ENCODE measurements at places on chromosomes 16 and 17.

DNA sequence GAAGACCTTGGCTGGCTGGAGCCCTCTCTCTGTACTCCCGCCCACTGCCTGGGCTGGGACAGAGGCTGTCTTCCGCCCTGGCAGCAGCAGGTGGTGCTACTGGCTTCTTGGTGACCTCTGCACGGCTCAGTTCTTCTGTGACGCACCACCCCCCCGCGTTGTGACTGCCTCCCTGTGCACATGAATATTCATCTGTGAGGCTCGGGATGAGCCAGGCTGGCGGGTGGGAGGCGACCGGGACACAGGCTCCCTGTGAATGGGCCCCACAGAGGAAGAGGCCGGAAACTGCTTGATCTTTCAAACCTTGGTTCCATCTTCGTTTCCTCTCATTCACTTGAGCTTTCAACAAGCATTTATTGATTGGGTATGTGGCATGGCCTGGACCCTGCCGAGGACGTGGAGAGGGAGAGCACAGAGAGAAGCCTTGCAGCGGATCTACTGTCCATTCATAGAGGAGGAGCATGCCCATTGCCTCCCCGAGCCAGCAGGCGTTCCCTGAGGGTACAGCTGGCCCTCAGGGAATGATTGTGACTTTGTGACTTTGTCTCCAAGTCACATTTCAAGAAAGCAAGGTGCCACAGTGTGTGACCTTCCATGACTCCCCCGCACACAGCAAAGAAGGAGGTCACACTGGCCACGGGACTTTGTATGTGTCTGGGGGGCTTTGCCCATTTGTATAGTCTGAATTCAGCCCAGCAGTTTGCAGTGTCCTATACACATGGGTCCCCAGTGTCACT is 45.0 kb downstream of the B9D1 start:
- DNase-seq: no peak

- DNase-seq: no peak
Measured at GRCh38 chr17:6651919-6652452, 424 bp downstream of the C17orf100 start.

DNA sequence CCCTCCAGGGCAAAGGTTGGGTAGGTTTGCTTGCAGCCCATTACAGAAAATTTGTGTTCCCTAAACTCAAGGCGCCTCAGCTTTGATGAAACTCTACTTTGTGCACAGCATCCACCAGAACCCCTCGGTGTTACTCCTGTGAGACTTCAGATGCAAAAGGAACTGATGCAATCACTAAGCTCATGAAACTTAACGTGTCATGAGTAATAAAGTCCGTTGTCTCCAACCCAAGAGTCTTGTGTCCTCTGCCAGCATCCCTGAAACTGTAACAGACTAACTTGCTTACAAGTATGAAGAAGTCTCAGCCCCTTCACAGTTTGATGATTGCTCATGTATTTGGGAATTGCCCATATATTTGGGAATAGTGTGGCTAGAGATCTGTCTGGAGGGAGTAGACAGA is 74.8 kb upstream of the MARCHF10 start:
- DNase-seq: no peak

DNA sequence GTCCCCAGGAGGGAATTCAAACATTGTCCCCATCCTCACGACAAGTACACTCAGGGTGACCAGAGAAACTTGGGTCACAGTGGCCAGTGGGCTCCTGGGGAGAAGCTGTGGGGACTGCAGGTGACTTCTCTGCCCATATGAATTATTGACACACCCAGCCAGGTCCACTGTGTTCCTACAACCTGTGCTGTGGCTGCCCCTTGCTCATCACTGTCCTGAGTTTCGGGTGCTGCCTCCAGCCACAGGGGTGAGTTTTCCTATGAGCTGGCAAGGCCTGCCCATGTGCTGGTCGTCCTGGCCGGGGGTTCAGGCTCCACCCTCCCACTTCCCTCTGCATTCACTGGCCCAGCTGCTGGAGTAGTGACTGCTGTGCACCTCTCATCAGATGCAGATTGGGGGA is 59.0 kb upstream of the RBFOX3 start:
- no peak for DNase-seq

GRCh38 chr16:600781-601180 is 10.9 kb downstream of the RAB40C start:
- no peak for DNase-seq

DNA sequence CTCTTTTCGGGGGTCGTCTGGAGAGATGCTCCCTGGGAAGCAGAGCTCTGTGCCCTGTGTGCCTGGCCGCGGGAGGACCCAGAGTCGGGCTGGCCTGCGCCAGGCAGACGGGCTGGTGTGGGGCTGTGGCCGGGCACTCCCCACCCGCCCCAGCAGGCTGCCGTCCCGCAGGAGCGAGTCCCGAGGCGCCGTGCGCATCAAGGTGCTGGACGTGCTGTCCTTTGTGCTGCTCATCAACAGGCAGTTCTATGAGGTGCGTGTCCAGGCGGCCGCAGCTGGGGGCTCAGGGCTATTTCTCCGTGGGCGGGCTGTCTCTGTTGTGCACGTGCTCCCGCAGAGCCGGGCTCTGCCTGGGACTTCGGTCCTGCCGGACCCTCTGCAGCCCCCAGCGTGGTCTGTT is 15.0 kb downstream of the TSC2 start:
- DNase-seq: no peak

GRCh38 chr16:54932021-54932660 is 1.5 kb downstream of the IRX5 start:
- no peak for DNase-seq
